ENCODE measurements at places on chromosomes 12 and 14. TPM values are rescaled to one million over a fixed set of nuclear protein-coding genes. Genes with fewer than 3 reads are reported as not detected.

GPR162 gene
- 2.1 TPM for total RNA-seq

RASSF3 gene
- 32.2 TPM for total RNA-seq

FAM181A gene
- total RNA-seq: not detected

CCDC184 gene
- total RNA-seq: 1.6 TPM

AKT1 gene
- total RNA-seq: 267 TPM

SRGAP1 gene
- 6.2 TPM for total RNA-seq

SLCO1A2 gene
- total RNA-seq: not detected

NEMP1 gene
- 3.9 TPM for total RNA-seq

PGAM5 gene
- total RNA-seq: 41.3 TPM

DACT1 gene
- total RNA-seq: 35.8 TPM

CLEC14A gene
- total RNA-seq: 1.2 TPM

FAM161B gene
- 4.2 TPM for total RNA-seq

NR1H4 gene
- not detected for total RNA-seq

GALNT9 gene
- 0.30 TPM for total RNA-seq

CACNB3 gene
- total RNA-seq: 9.2 TPM

CPNE6 gene
- total RNA-seq: not detected

ARHGEF40 gene
- total RNA-seq: 50.5 TPM

OS9 gene
- total RNA-seq: 386 TPM

P2RX2 gene
- total RNA-seq: not detected

ABCD2 gene
- 0.30 TPM for total RNA-seq

BEST3 gene
- total RNA-seq: 0.37 TPM

FGD6 gene
- 18.7 TPM for total RNA-seq

SLC5A8 gene
- not detected for total RNA-seq

Data from smooth muscle cell of the umbilical artery (primary cell).